ENCODE measurements at places on chromosomes 13 and 19. TPM values are rescaled to one million over a fixed set of nuclear protein-coding genes. Genes with fewer than 3 reads are reported as not detected.

The COL4A2 gene
- not detected for total RNA-seq

The C5AR2 gene
- 0.21 TPM for total RNA-seq

The FBXO27 gene
- not detected for total RNA-seq

GRCh38 chr19:8610936-8611300 lies 403 bp upstream of the ADAMTS10 start:
- no peak overlapping the region for H3K4me3 ChIP-seq
- peaks cover 29% of the 10 kb centered on the region for H3K4me1 ChIP-seq
- no peak overlapping the region for H3K27ac ChIP-seq
- peaks cover 16% of the 10 kb centered on the region for H3K27me3 ChIP-seq
- H3K36me3 ChIP-seq, result no peaks in the 10 kb centered on the region
- no peak for DNase-seq

- H3K4me1 ChIP-seq, result no peaks in the 10 kb centered on the region
- no peak overlapping the region for H3K27ac ChIP-seq
- DNase-seq, result no peak
- no peak overlapping the region for H3K4me3 ChIP-seq
- peaks cover 4% of the 10 kb centered on the region for H3K27me3 ChIP-seq
Observed at GRCh38 chr13:53014495-53015443, 13.8 kb upstream of the OLFM4 start.

DNA sequence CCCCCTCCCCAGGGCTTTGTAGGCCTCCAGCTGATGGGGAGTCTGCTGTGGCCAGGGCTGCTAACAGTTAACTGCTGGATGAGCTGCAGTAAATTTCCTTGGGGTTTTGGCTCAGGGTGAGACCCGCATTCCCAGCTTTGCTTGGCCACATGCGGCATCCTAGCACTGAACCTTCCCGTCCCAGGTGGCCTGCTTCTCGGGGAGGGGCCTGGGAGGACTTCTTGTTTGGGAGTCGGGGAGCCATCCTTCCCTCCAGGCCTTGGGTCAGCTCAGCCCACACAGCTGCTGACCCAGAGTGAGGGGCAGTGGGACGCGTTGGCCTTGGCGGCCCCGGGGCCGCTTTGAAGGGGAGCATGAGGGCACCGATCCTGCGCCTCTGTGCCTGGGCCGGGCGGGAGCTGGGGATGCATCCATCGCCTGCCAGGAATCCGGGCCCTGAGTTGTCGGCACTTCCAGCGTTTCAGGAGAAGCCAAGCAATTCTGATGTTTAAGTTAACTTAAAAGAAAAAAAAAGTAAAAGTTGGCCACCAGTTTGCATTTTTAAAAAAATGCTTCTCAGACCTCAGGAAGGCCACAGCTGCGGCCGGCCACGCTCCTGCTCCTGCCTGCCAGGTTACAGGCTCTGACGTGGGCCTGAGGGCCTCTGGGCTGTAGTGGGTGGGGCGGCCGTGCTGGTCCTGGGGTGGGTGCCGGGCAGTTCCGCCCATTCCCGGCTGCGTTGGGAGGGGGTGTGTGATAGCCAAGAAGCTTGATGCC lies 27.7 kb downstream of the CRTC1 start:
- peaks cover 13% of the 10 kb centered on the region for H3K4me1 ChIP-seq
- no peak overlapping the region for H3K27ac ChIP-seq
- no peaks in the 10 kb centered on the region for H3K27me3 ChIP-seq
- DNase-seq, result no peak
- no peaks in the 10 kb centered on the region for H3K36me3 ChIP-seq

GRCh38 chr13:77952276-77952675 lies 33.6 kb upstream of the EDNRB start:
- H3K27ac ChIP-seq, result no peak overlapping the region
- no peaks in the 10 kb centered on the region for H3K36me3 ChIP-seq
- peaks cover 2% of the 10 kb centered on the region for H3K27me3 ChIP-seq
- no peak overlapping the region for H3K4me3 ChIP-seq

DNA sequence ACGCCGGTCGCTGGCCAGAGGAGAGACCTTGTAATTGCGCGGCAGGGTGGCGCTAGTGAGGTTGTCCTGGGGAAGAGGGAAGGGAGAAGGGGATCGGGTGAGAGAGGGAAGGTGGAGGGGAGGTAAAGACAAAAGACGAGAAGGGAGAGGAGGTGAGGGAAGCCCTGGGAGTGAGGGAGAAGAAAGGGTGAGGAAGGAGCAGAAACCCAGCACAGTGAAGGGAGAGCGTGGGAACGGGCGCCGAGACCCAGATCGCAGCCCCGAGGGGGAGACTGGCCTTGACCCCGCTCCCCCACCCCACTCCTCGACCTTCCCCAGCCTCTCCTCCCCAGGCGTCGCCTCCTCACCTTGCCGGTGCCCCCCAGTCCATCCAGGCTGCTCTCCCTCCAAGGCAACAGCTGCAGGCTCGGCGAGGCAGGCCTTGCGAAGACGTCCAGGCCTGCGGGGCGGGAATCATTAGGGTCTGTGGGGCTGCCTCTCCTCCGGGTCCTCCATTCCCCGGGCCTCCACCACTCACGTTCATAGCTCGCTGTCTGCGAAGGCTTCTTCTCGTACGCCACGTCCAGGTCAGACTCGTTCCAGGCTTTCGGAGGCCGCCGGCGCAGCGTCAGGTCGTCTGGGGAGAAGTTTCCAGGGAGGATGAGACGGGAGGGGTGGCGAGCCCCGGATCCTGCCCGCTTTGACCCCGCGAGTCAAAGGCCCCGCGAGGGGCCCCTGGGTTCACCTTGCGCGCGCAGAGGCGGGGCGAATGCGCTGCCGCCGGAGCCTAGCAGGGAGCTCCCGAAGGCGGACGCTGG lies 8.8 kb downstream of the PPP1R13L start:
- H3K27ac ChIP-seq, result no peak overlapping the region
- no peak for DNase-seq
- peaks cover 27% of the 10 kb centered on the region for H3K27me3 ChIP-seq
- no peak overlapping the region for H3K4me3 ChIP-seq
- H3K36me3 ChIP-seq, result peaks cover 5% of the 10 kb centered on the region

DNA sequence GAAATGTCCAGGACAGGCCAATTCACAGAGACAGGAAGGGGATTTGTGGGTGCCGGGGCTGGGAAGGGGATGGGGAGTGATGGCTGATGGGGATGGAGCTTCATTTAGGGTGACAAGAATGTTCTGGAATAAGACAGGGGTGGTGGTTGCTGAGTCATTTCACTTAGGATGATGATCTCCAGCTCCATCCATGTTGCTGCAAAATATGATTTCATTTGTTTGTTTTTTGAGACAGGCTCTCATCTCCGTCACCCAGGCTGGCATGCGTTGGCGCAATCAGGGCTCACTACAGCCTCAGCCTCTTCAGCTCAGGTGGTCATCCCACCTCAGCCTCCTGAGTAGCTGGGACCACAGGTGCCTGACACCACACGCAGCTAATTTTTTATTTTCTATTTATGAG lies 3.1 kb upstream of the JSRP1 start:
- no peak overlapping the region for H3K4me3 ChIP-seq
- DNase-seq, result no peak
- no peaks in the 10 kb centered on the region for H3K27me3 ChIP-seq
- H3K27ac ChIP-seq, result peak overlapping the region; percentile 85
- H3K36me3 ChIP-seq, result no peaks in the 10 kb centered on the region
- peaks cover 31% of the 10 kb centered on the region for H3K4me1 ChIP-seq

GRCh38 chr19:19074196-19074882 lies 10.5 kb downstream of the SLC25A42 start:
- peaks cover 4% of the 10 kb centered on the region for H3K4me1 ChIP-seq
- H3K36me3 ChIP-seq, result peaks cover 13% of the 10 kb centered on the region
- H3K27me3 ChIP-seq, result no peaks in the 10 kb centered on the region
- no peak for DNase-seq
- H3K4me3 ChIP-seq, result no peak overlapping the region
- no peak overlapping the region for H3K27ac ChIP-seq

DNA sequence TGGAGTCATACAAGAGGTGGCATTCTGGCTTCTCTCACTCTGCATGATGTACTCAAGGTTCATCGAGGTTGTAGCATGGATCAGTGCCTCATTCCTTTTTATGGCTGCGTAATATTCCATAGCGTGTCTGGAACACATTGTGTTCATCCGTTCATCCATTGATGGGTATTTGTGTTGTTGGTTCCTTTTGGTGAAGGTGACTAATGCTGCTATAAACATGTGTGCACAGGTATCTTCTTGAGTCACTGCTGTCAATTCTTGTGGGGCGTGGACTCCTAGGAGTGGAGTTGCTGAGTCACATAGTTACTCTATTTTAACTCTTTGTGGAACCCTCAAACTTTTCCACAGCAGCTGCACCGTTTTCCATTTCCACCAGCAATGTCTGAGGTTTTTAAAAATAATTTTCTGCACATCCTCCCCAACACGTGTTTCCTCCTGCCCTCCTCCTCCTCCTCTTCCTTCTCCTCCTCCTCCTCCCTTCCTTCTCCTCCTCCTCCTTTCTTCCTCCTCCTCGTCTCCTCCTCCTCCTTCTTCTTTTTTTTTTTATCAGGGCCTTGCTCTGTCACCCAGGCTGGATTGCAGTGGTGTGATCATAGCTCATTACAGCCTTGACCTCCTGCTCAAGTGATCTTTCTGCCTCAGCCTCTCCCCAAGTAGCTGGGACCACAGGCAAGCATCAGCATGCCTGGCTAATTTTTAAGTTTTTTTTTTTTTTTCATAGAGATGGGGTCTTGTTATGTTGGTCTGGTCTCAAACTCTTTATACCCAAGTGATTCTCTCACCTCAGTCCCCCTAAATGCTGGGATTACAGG lies 2.0 kb upstream of the TMEM221 start:
- peak; percentile 50 for DNase-seq
- H3K27ac ChIP-seq, result no peak overlapping the region
- no peak overlapping the region for H3K4me3 ChIP-seq
- peaks cover 13% of the 10 kb centered on the region for H3K4me1 ChIP-seq

GRCh38 chr13:58906329-58907007 lies 1257.3 kb downstream of the DIAPH3 start:
- no peak overlapping the region for H3K4me3 ChIP-seq
- DNase-seq, result no peak
- H3K27ac ChIP-seq, result no peak overlapping the region
- H3K4me1 ChIP-seq, result no peaks in the 10 kb centered on the region
- no peaks in the 10 kb centered on the region for H3K36me3 ChIP-seq
- H3K27me3 ChIP-seq, result no peaks in the 10 kb centered on the region

DNA sequence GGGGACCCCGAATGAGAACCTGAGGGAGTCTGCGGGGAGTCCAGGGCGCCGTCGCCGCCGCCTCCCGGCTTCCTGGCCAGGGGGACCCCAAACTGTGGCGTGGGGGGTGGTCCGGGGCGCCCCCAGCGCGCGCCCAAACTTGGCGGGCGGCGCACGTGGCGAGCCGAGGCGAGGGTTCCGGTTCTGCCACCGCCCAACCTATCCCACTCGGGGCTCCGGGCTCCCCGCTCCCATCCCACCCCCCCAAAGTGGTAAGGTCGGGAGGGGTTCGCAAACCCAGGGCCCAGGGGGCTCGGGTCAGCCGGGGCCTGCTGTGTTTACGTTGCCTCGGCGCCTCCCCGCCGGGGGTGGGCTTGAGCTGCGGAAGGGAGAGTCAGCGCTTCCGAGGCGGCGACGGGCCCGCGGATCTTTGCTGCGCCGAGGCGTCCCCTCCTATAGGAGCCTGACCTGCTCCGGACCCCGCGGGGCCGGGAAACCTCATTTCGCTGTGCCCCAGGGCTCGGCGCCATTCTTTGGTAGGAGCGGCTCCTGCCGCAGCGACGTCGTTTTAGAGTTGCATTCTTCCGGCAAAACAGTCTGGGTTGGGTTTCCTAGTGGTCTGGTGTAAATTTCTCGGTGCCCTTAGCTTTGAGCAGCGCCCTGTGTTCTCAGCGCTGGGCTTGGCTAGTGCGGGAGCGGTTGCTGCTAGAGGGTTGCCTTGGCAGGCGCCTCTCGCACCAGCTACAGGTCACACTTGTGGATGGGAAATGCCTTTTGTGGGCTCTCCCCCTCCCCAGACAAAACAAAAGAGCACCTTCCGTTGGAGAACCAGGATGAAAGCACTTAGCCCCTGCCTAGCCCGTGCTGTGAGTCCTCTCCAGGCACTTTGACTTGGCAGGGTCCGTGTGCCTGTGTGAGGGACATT lies 1.2 kb downstream of the DAZAP1 start:
- H3K36me3 ChIP-seq, result peaks cover 33% of the 10 kb centered on the region
- peaks cover 58% of the 10 kb centered on the region for H3K4me1 ChIP-seq
- H3K27me3 ChIP-seq, result no peaks in the 10 kb centered on the region
- peak; percentile 69 for DNase-seq

GRCh38 chr19:16202320-16203255 lies 4.9 kb downstream of the AP1M1 start:
- H3K27me3 ChIP-seq, result no peaks in the 10 kb centered on the region
- H3K27ac ChIP-seq, result peak overlapping the region; percentile 73

GRCh38 chr13:106548064-106548696 lies 12.7 kb upstream of the EFNB2 start:
- peaks cover 11% of the 10 kb centered on the region for H3K4me1 ChIP-seq
- no peak for DNase-seq
- no peak overlapping the region for H3K27ac ChIP-seq
- H3K4me3 ChIP-seq, result no peak overlapping the region
- no peaks in the 10 kb centered on the region for H3K27me3 ChIP-seq
- H3K36me3 ChIP-seq, result peaks cover 30% of the 10 kb centered on the region

DNA sequence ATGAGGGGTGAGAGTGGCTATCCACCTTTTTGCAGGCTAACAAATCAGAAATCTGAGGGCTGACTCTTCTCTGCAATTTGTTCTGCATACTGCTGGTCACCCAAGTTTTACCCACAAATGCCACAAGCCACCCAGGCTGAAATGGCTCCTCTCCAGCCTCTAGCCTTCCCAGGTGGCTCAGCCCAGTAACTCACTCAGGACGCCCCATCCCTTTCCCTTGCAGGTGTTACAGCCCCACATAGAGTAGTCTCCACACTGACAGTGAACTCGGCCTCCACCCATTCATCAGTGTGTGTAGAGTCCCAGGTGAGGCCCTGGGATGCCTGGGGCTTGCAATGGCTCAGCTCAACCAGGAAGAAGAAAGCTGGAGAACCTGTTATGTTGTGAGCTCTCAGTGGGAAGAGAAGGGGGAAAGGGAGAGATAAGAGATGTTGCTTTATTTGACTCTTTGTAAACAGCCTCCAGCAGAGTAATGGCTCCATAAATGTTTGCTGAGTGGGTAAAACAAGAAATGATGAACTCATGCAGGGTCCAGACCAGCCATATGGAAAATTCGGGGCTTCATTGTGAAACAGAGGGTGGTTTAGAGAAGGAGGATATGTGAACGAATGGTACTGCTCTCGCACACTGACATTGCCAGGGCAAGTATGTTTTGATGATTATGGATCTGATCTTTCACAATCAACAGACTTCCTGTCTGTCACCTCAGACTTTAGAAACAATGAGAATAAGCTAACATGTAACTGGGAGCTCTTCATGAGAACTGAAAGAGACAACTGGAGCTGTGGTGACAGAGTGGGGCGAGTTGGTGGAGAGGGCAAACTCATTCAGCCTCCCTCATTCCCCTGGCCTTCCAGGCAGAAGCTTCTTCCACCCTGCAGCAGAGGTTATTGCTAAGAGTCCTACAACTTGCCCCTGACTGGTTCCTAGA lies 74.2 kb upstream of the RFC3 start:
- H3K27ac ChIP-seq, result peak overlapping the region; percentile 44
- no peaks in the 10 kb centered on the region for H3K27me3 ChIP-seq
- no peak overlapping the region for H3K4me3 ChIP-seq
- no peaks in the 10 kb centered on the region for H3K36me3 ChIP-seq

Measured in activated CD8-positive, alpha-beta T cell treated with anti-CD3 and anti-CD28 coated beads, Interleukin-2, amount 10 ng/mL, durations not matched to agents 7 days and 5 days (primary cell).